Subcutaneous adipose tissue (tissue), 4 donors: ENCODE measurements at places on chromosomes 2 and 18. TPM values are rescaled to one million over a fixed set of nuclear protein-coding genes. Genes with fewer than 3 reads are reported as not detected.

Gene ONECUT2
- total RNA-seq, result not detected

Gene CAD
- total RNA-seq, result 17.3 TPM

Gene AGAP1
- 13.6 TPM for total RNA-seq

Gene DYNAP
- not detected for total RNA-seq

Gene GULP1
- total RNA-seq, result 18.9 TPM

Gene ACTG2
- 0.51 TPM for total RNA-seq

Gene GPR45
- total RNA-seq, result not detected

Gene IL36RN
- not detected for total RNA-seq

Gene SCG2
- 3.1 TPM for total RNA-seq

Gene GPR17
- not detected for total RNA-seq

Gene IGFBP2
- total RNA-seq, result 18.9 TPM

Gene C2orf78
- total RNA-seq, result not detected

Gene SF3B1
- 510 TPM for total RNA-seq

Gene CCDC68
- total RNA-seq, result 22.8 TPM

Gene CETN1
- not detected for total RNA-seq

Gene SULT1C4
- total RNA-seq, result 4.0 TPM
